Cardiac muscle cell (in vitro differentiated cells and primary cell): ENCODE measurements at places on chromosomes 3 and 15.

- DNase-seq: no peak
Observed at GRCh38 chr3:102158080-102158740, 276.6 kb upstream of the ZPLD1 start.

- DNase-seq: no peak
Observed at GRCh38 chr3:36575241-36575640, 189.1 kb downstream of the DCLK3 start.

- DNase-seq: peak; percentile 83
Observed at GRCh38 chr3:171049861-171050444, 23.4 kb upstream of the SLC2A2 start.

GRCh38 chr15:74053517-74053916 lies 28.8 kb downstream of the GOLGA6A start:
- no peak for DNase-seq

- no peak for DNase-seq
Observed at GRCh38 chr15:66488525-66488924, 9.0 kb downstream of the SNAPC5 start.

GRCh38 chr15:50857763-50858162 lies 50.7 kb upstream of the AP4E1 start:
- DNase-seq: no peak

GRCh38 chr3:171976526-171976925 lies 62.9 kb upstream of the FNDC3B start:
- no peak for DNase-seq

DNA sequence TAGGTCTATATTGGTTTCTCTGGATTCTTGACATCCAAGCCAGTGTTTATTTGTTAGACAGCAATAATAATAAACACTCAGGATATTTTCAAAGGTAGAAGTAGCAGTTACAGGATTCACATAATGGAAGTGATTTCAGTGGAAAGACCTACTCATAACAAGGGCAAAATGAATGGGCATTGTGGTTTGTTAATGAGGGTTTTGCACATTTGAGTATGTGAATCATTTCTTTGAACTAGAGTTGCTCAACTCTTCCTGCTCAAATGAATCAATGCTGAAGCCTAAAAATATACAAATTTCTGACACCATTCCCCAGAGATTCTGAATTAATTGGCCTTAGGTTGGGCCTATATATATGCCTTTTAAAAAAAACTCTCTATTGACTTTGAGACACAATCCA lies 4.1 kb upstream of the COL6A5 start:
- peak; percentile 14 for DNase-seq
